Activated CD8-positive, alpha-beta memory T cell treated with anti-CD3 and anti-CD28 coated beads for 48 hours (primary cell): ENCODE measurements at places on chromosomes 16 and 17.

DNA sequence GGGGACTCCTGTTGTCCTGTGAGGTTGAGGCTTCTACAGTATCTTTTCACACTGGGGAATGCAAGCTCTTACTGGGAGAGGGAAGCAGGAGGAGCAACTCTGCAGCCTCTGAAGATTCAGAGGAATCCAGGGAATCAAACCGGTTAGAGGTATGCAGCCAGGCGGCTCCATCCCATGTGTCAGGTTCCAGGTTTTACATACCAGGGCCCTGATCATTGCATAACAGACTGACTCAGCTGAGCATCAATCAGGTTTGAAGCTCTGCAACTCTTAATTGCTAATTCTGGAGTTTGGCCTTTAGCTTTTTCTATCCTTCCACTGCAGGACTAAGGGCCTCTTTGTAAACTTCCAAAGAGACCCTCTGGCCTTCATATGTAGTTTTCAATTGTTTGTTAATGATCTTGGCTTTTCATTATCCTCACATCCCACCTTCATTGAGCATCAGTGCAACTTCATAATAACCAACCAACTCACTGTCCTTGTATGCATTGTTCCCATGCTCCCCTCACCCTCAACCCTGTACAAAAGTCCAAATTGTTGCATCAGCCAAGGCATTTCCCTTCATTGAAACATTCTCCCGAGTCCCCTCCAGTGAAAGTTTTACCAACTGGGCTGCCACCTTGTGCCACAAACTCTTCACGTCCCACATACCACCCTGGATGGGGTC lies 59.7 kb upstream of the DHX40 start:
- DNase-seq: no peak

- DNase-seq: no peak
Measured at GRCh38 chr16:14303639-14304394, 232.7 kb downstream of the MRTFB start.

DNA sequence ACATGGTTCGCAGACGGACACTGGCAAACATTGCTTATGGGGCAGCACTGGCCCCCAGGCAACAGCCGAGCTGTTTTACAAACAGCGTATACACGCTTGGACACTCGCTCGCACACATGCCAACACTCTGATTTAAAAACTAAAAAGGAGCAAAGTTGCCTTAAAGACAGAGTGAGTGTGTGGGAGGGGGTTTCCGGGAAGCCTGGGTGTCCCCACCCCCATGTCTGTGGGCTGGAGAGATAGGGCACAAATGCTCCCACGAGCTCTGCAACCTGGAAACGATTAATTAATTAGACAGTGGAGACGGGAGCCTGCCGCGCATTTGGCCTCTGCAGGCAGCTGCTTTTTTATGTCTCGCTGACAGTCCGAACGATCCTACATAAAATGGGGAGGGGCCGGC lies 107.9 kb upstream of the ZNF469 start:
- DNase-seq: no peak

DNA sequence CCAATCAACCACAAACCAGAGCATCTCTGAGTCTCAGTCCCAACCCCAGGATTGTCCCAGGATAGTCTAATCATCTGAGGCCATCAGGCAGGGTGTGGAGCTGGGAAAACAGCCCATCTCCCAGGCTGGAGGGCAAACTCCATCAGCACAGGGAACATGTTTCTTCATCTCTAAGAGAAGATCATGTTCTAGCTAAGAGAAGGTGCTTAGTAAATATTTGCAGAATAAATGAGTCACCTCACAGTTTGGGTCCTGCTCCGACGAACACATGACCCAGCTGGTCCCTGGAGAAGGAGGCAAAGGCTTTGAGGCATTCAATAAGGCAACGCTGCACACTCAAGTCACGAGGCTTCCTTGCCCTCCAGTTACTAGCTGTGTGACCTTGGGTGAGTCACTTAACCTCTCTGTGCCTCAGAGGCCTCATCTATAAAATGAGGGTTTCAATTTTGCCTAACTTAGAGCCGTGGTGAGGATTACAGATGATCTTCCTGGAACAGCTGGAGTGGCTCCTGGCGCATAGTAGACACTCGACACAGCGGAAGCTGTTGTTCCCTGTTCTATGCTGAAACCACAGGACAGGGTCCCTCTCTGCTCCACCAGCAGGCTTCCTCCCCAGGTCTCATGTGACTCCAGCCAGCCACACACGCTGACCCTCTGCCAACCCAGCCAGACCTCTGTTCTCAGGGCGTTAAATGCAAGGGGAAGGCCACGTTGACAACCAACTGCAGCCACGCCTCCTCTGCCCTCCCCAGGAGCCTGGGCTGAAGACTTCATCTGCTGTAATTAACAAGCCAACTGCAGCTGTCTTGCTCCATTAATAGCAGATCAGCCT lies 10.3 kb upstream of the RPL38 start:
- no peak for DNase-seq

DNA sequence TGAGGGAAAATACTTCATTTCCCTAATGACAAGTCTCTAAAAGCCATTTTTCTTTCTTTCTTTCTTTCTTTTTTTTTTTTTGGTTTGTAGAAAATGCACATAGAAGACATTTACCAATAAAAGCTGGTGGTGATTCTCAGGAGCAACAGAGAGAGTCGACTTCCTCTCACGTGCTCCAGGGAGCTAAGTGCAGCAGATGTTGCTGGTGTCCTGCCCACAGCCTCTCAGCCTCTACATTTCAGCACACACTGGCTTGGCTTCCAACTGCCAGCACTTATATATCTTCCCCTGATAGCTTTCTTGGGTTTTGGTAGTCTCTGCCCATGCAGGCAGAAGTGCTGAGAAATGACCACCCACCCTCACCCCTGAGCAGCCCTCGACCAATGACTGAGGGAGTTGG lies 58.4 kb upstream of the MARCHF10 start:
- no peak for DNase-seq

GRCh38 chr17:13967416-13967815 lies 101.9 kb upstream of the COX10 start:
- no peak for DNase-seq

DNA sequence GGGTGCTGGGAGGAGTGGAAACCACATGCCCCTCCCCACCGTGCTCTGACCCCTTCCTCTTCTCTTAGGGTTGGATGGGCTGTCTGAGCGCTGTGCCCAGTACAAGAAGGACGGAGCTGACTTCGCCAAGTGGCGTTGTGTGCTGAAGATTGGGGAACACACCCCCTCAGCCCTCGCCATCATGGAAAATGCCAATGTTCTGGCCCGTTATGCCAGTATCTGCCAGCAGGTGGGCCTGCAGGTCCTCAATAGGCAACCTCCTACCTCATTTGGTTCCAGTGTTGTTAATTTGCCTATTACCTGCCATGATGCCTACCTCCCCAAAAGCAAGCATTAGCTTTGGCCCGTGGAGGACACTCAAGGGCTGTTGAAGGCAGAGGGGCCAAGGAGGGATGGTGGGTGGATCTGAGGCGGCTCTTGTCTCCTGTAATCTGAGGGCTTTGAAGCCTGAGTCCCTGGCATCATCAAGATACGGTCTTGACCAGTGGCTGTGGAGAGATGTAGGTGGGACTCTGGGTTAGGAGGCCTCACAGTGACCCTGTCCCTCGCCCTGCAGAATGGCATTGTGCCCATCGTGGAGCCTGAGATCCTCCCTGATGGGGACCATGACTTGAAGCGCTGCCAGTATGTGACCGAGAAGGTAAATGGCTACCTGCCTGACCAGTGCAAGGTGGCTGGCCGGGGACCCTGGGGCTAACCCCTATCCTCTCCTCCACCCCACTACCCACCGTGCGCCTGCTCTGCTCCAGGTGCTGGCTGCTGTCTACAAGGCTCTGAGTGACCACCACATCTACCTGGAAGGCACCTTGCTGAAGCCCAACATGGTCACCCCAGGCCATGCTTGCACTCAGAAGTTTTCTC lies 3.4 kb downstream of the ALDOA start:
- DNase-seq: no peak

DNA sequence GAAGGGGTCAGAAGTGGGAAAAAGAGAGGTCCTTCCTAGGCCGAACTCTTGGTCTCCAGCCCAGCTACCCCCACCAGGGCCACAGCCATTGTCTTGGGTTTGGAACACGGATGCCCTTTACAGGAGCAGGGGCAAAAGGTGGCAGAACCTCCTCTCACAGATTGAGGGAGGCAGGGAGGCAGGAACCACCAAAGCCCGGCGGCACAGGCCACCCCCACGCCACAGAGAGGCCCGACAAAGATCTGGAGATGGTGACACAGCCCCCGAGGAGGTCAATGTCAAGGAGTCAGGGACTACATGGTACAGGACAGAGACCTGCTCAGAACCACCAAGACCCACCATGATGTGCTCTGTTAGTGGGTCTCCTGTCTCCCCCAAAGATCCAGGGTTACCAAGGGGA lies 44.4 kb upstream of the DLX4 start:
- no peak for DNase-seq
